Activated T-cell treated with anti-CD3 and anti-CD28 coated beads for 1 hour (primary cell): ENCODE measurements at places on chromosomes 3 and 15.

DNA sequence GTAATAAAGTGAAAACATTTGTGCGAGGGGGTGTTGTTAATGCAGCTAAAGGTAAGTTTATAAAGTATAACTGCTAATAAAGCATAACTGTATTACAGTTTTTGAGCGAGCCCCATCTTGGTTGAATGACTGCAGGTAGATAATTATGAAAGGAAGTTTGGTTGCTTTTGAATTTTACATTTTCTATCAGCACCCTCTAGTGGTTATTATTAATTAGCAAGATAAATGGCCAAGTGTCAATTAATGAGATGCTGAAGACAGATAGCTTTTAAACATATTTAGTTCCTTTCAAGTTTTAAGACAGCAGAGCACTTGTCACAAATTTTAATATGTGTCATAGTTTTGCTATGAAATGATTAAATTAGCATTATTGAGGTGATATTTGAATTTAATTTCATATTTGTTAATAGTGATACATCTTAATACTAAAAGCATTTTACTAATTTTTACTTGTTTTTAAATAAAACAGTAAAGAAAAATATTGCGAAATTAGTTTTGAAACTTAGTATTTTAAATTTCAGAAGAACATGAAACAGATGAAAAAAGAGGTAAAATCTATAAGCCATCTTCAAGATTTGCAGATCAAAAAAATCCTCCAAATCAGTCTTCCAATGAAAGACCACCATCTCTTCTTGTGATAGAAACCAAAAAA lies 15.1 kb downstream of the U2SURP start:
- DNase-seq: no peak

GRCh38 chr3:112437146-112438022 lies 61.9 kb downstream of the BTLA start:
- no peak for DNase-seq

- DNase-seq: no peak
Measured at GRCh38 chr3:52670621-52671521, 14.8 kb downstream of the PBRM1 start.

DNA sequence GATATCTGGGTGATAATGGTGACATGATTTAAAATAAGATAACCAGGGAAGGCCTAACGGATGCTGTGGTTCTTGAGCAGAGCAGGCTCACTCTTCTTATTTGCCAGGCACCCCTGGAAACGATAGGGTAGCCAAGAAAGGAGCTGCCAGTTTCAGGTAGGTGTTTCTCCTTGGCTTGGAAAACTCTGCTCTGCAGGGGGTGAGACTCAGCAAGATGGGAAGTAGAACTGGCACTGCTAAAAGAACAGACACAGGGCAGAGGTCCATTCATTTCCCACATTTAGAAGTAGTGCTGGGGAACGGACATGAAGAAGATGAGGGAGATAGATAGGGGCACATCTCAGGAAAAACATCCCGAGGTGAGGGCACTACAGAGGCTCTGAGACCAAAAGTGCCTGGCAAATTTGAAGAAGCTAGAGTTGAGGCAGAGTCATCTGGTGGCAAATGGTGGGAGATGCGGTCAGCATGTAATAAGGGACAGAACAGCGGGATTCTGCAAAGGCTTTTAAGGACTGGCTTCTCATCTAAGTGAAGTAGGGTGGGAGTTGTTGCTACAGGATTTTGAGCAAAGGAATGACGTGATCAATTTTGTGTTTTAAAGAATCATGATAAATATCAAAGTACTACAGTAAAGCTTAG lies 323.4 kb upstream of the PLSCR5 start:
- DNase-seq: no peak

- no peak for DNase-seq
Measured at GRCh38 chr3:169002689-169003088, 660.8 kb downstream of the MECOM start.

DNA sequence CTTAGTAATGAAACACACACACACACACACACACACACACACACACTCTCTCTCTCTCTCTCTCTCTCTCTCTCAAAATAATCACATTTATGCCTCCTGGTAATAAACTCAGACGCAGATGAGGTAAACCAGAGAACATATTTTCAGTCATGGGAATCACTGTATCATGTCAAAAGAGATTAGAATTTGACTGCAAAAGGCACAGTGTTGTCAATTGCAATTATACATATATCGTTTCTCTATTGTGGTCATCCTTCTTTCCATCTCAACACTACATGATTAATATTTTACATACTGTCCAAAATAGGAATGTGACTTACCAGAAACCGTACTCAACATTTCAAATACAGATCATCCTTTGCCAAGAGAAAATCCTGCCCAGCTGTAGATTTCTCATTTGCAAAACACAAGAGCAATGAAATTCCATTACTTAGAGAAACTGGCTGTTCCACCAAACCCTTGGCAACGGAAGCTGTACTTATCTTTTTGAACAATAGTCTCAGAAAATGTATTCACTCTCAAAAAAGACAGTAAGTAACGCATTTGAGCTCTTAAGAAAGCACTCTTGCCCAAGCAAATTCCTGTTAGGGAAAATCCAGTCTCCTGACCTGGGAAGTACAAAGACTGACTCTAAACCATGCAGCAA lies 24.3 kb downstream of the PDZRN3 start:
- DNase-seq: no peak

DNA sequence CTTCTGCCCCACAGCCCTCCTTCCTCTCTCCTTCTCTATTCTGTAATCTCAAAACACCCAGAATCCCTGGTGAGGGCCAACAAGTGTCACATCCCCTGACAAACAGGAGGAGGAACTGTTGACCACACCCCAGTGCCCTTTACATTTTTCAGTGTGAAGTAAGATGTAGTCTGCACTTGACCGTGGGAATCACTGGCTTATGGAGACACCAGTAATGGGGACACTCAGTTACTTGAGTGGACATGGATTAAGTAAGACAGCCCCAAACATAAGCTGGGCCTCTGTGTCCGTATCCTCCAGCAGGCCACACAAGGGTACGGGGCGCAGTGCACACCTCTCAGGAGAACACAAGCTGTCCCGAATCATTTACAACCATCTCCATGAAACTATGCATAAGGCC lies 28.4 kb upstream of the LIMD1 start:
- DNase-seq: no peak

- no peak for DNase-seq
Measured at GRCh38 chr15:27121672-27122071, 150.7 kb downstream of the GABRG3 start.

DNA sequence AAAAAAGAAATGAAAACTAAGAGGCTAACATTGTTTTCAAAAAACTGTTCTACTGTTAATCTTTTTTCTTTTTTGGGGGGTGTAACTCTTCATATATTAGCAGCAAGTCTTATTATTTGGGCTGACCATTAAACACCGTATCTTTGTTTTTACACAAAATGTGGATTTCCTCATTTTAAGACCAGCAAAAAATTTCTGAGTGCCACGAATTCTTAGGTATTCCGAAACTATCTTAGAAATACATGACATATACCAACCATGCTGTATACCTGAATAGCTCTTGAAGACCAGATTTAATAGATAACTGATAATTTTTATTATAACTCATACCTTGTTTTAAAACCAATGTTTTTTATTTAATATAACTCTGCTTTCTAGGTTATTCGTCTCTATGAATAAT lies 620 bp upstream of the TTC23 start:
- DNase-seq: no peak

GRCh38 chr3:46196261-46196957 lies 11.7 kb downstream of the CCR1 start:
- DNase-seq: no peak

GRCh38 chr3:189897406-189897805 lies 223.3 kb downstream of the P3H2 start:
- DNase-seq: no peak

DNA sequence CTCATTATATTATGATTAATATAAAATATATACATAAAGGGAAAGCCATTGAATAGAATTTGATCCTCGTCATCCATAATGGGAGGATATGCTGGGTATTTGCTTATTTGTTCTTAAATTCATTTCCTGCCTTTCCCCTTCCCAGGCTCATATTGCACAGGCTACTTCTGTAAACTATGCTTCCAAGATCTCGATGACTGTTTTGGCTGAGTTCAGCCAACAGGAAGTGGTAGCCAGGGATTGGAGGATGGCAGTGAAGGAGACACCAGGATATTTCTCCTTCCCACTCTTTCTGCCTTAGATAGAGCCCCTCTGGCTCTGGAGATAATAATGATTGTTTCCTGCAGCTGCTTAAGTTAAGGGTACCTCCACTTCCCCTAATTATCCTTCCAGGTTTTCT lies 44.3 kb upstream of the DYNC1LI1 start:
- no peak for DNase-seq

DNA sequence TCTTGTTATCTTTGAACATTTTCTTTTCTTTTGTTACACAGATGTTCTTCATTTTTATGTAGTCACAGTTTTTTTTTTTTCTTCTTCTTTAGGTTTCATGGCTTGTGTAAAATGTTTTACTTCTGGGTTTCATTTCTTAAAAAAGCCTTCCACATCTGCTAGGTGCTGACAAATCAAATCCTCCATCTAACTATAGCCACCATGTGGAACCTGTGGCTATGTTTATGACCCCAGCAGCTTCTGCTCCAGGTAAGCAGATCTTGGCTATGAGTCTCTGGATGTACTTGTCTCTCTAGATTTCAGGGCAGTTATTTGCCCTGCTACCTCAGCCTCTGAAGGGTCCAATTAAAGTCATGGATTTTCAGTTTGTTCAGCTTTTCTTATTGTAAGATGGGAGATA lies 44.5 kb downstream of the OXSM start:
- DNase-seq: no peak

- no peak for DNase-seq
Measured at GRCh38 chr3:17972476-17972875, 230.0 kb upstream of the TBC1D5 start.

- DNase-seq: no peak
Measured at GRCh38 chr3:132522353-132522752, 74.7 kb upstream of the ACKR4 start.

DNA sequence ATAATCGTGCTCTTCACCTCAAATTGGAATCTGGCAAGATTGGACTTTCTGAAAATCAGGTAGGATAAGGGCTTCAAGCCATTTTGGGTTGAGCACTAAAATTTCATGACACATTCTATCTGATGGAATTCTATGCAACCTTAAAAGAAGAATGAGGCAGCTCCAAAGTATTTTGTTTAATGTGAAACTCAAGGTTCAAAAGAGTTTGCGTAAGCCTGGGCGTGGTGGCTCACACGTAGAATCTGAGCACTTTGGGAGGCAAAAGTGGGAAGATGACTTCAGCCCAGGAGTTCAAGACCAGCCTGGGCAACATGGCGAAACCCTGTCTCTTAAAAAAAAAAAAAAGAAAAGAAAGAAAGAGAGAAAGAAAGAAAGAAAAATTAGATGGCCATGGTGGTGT lies 3.6 kb upstream of the PLA1A start:
- no peak for DNase-seq

DNA sequence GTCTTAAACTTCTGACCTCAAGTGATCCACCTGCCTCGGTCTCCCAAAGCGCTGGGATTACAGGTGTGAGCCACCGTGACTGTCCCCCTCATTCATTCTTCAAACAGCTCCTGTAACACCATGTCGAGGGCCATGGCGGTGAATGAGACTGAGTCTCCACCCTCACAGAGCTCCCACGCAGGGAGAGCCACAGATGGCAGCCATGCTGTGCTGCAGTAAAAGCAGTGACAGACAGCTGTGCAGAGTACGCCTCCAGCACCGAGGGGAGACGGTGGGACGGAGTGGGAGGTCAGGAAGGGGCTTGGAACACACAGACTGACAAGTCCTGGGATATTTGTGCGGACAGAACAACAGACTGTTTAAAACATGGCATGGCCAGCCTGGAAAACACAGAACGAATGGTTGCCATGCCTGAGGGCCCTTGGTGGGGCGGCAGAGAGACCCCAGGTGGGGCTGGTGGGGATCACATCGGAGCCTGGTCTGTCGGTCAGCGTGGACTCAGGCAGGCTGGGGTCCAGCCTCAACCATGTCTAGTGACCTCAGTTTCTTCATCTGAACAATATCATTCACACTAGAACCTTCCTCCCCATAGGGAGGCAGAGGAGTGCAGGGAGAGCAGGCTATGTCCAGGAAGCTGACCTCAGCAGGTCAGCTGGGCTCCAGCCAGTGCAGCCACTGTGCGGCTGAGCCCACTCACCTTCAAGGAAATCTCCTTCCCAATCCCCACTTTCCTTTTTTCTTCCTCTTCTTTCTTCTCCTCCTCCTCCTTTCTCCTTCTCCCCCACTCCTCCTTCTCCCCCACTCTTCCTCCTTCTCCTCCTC lies 20.6 kb upstream of the LCTL start:
- DNase-seq: no peak

GRCh38 chr3:42652611-42653302 lies 740 bp upstream of the ZBTB47 start:
- DNase-seq: no peak

- no peak for DNase-seq
Measured at GRCh38 chr3:2484162-2485026, 385.7 kb downstream of the CNTN4 start.

- no peak for DNase-seq
Measured at GRCh38 chr15:99439524-99439835, 126.3 kb upstream of the MEF2A start.

- DNase-seq: no peak
Measured at GRCh38 chr3:47892286-47893040, 89.5 kb downstream of the DHX30 start.

- DNase-seq: no peak
Measured at GRCh38 chr15:40161693-40162391, 973 bp downstream of the BUB1B start.

DNA sequence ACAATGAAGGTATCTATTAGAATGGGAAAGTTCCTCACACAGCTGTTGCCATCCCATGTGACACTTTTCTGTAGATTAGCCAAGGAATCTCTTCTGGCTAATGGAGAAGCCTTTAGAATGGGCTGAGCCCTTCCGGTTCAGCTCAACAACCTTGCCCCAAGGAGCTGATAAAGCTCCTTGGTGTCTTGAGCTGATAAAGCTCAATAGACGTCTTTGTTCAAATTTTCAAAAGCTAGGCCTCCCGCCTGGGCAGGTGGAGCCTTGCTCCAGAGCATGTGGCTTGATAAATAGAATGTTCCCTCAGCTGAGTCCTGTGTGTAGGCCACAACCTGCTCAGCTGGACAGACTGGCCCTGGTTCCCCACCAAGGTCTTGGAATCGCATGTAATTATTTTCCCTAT lies 7.2 kb upstream of the BNIP2 start:
- no peak for DNase-seq

DNA sequence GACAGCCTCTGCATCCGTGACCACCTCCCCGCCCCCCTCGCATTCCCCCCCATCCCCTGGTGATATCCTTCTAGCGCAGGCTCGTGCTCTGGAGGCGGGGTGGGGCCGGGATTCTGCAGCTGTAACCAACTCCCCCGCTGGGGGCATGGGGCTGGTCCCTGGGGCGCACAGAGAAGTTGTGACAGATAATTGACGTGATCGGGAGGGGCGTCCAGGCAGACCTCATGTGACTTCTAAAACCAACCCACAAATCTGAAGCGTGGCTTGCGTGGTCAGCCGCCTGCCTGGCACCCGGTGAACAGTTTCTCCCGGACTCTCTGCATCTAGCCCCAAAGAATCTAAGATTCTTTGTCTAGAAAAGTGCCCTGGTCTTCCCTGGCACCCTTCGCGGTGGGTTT lies 100.6 kb upstream of the IGF1R start:
- no peak for DNase-seq

- DNase-seq: no peak
Measured at GRCh38 chr15:62483814-62484213, 318.7 kb upstream of the C2CD4B start.
